ENCODE measurements at places on chromosomes 2 and 18.

DNA sequence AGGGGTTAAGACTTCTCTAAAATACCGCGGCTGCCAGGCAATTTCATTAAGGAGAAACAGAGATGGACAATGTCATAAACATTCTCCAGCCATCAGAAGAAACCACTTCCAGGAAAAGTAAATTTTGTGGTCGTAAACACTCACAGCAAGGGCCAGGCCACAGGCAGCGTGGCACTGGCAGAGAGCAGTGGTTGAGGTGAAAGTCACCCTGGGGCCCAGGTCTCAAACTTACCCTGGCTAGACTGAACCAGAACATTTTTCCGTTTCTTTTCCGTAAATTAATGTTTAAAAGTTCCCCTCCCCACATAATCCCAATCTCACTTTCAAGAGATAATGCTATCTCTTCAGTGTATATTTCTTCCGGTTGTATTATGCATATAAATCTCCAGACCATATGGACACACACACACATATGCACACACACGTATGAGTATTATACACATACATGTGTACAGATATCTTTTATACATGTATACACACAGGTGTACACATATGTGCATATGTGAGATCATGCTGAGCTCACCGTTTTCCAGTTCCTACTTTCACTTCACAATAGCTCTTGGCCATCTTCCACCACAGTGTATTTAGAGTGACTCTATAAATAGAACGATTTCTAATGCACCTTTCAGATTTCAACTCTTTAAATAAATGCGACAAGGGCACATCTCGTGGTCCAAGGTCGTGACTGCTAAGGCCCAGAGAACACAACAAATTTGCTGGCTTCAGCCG is 90.1 kb downstream of the MALT1 start:
- DNase-seq: no peak

- peak; percentile 38 for DNase-seq
These were observed 158.6 kb upstream of the RBMS1 start for GRCh38 chr2:160652236-160652635.

GRCh38 chr2:9226458-9227380 is 20.1 kb downstream of the ASAP2 start:
- DNase-seq: no peak

- DNase-seq: no peak
These were observed 19.7 kb upstream of the DAPL1 start for GRCh38 chr2:158775273-158776027.

GRCh38 chr18:69956665-69957620 is 9.3 kb upstream of the CD226 start:
- DNase-seq: no peak

- DNase-seq: no peak
These were observed 83.6 kb downstream of the FHOD3 start for GRCh38 chr18:36381075-36381474.

DNA sequence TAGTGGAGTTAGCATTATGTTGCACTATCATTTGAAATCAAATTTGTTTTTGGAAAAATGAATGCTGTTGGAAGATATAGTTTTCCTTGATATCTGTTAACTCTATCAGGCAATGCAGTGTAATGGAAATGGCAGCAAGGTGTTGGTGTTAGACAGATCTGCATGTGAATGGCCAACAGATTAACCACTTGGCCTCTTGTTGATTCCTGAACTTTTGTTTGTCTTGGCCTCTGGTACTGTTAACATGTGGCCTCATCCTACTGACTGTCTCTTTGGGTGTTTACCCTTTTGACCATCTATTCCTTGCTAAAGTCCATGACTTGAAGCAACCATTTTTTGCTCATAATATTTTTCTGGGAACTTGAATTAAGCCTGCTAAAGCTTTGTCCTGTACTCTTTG is 110.2 kb upstream of the CDH2 start:
- DNase-seq: no peak

GRCh38 chr18:79511271-79511670 is 115.5 kb downstream of the NFATC1 start:
- no peak for DNase-seq
